ENCODE measurements at places on chromosomes 6 and 20.
A peak's percentile ranks its signal among the peaks of the same experiment; 100 is the strongest.

GRCh38 chr6:7159790-7160525 is 52.2 kb downstream of the RREB1 start:
- no peak for DNase-seq

DNA sequence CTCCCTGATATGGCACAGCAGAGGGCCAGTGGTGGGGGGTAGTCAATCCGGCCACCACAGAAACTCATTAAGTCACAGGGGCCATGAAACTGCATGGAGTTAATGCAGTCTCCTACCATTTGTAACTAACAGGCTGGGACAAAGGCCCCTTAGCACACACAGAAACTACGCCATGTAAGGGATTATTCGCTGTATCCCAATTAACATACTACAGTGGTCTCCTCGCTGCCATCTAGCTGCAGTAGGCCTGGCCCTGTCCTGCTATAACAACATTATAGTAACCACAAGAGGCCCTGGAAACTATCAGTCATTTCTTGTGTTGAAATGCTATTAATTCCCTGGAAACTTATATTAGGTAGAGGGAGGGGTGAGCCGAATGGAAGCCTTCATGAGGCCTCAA is 72.3 kb upstream of the CCN2 start:
- DNase-seq, result no peak

- peak; percentile 57 for DNase-seq
Observed at GRCh38 chr6:130937942-130938604, 110.9 kb downstream of the SMLR1 start.

DNA sequence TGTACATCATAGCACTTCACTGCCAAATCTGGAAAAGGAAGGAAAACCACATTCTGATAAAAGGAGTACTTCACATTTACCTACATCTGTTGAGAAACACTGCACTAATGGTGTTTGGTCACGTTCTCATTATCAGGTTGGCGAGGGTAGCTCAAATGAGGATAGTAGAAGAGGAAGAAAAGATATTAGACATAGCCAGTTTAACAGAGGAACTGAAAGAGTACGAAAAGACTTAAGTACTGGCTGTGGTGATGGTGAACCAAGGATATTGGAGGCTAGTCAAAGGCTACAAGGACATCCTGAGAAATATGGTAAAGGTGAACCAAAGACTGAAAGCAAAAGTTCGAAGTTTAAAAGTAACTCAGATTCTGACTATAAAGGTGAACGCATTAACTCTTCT is 32.0 kb upstream of the GJA10 start:
- no peak for DNase-seq

DNA sequence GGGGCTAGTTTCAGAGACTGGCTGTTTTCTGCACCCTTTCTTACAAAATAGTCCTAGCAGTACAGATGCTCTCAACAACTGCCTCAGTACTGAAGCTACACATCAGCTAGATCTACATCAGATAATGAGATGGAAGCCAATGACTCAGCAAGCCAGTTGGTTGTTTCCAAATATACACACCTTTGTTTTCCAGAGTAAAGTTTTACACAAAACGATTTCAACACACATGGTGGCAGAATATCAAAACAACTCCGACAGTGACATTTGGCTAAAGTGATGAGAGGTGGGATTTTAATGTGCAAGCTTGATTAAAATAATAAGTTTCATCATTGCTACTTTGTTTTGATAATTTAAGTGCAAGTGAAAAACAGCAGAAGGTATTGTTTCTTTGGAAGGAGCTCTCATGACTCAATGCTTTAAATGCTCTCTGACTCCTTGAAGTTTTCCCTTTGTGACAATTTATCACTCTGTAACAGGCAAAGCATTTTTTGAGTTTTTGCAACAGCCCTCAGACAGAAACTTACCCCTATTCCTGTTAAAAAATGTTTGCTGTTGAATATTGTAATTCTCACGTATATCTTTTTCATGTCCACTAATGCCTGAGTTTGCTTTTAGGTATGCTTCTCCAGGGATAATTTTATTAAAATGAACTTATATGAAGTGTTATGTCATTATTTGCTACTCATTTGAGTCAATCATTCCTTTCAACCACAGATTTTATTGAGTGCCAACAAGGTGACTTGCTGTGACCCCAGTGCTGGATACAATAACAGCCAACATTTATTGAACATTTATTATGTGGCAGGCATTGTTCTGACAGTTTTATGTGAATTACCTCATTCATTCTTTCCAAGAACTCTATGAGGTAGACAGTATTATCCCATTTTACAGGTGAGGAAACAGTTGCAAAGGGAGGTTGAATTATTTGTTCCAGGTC is 882.0 kb downstream of the TFAP2A start:
- DNase-seq, result peak; percentile 36

GRCh38 chr6:53139841-53140413 is 8.7 kb downstream of the GCM1 start:
- DNase-seq, result no peak

DNA sequence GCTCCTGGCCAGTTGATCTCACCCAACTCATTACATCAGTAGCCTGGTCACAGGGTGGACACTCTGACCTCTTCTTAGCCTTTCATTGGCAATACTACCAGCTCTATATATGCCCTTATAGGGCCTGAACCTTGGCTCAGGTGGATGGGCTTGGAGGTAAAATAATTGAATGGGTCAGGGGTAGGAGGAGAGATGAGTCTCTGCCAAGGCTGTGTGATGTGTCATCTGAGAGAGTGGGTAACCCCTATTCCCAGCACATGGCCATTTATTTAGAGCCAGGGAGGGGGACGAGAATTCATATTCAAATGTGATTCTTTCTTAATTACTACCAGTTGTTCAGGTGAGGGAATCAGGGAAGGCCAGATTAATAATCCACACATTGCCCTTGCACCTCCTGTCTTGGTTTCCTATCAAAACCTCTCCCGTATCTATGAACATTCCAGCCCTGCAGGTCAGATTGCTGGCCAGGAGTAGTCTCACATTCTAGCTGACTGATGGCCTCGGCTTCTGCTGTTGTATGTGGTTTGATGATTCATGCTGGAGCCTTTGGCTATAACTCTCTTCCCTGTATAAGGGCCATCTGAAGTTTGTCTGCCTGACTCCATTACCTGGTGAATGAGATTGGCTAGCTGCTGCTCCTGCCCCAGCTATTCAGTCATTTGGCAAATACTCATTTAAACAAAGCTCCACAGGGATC is 13.4 kb downstream of the C20orf173 start:
- DNase-seq, result peak; percentile 86

- DNase-seq, result no peak
Observed at GRCh38 chr20:50354721-50355589, 155.2 kb upstream of the PTPN1 start.

DNA sequence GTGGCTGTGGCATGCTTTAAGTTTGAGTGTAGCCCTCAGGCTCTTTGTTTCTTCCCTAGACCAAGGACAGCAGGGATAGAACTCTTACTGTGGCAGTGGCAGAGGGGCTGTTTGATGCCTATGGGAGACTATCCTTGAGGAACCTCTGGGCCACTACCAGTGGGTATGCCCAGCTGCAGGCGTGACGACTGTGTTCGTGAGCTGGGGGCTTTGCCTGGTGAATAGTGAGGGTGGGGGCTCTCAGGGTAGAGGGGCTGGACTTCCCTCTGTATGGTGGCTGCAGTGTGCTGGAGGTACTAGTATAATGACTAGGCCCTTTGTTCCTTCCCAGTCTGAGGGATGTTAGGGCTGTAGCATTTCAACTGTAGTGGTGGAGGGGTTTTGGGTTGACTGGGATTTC is 1242.0 kb downstream of the KHDRBS2 start:
- no peak for DNase-seq

GRCh38 chr6:47490676-47491075 is 13.1 kb downstream of the CD2AP start:
- no peak for DNase-seq

GRCh38 chr6:80548532-80548931 is 442.1 kb downstream of the BCKDHB start:
- DNase-seq, result peak; percentile 31

DNA sequence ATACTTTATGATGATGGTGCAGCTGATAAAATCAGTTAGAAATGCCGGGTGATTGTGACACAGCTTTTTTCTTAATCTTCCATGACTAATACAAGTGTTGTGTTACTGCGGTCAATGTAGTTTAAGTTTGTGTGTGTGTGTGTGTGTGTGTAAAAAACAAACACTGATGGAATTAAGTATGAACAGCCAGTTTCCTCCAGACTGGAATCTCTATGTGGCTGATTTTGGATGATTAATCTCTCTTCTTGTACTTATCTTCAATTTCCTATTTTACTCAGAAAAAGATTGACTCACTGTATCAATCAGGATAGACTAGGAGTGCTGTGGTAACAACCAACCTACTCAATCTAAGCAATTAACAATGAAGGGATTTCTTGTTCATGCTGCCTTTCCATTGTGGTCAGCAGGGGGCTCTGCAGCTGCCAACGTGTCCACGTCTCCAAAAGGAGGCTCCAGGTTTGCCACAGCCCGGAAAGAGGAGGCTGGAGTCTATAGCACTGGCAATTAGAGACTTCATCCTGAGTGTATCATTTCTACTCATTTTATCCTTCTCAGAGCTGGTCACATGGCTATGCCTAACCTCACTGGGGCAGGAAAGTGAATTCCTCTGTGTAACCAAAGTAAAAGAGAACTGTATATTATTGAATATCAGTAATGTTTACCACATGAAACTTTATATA is 107.7 kb downstream of the CD109 start:
- peak; percentile 85 for DNase-seq

GRCh38 chr6:157094038-157094437 is 229.3 kb downstream of the TMEM242 start:
- no peak for DNase-seq

- DNase-seq, result peak; percentile 89
Observed at GRCh38 chr6:137808191-137808590, 58.9 kb upstream of the TNFAIP3 start.

DNA sequence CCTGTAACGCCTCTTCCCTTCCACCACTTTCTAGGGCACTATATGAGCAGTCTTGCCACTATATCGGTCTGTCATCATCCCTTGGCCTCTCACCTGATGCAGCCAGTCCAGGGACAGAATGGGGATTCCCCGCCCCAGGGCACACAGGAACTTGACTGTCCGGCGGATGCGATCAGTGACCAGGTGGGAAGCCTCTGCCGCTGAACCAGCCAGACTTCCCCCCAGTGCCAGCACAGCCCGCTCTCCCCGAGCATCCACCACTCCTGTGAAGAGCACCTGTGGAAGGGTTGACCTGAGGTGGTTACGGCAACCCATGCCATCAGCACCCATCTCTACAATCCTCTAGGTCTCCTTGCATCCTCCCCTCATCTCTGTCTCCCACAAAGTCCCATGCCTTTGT is 12.2 kb upstream of the NRM start:
- DNase-seq, result no peak

DNA sequence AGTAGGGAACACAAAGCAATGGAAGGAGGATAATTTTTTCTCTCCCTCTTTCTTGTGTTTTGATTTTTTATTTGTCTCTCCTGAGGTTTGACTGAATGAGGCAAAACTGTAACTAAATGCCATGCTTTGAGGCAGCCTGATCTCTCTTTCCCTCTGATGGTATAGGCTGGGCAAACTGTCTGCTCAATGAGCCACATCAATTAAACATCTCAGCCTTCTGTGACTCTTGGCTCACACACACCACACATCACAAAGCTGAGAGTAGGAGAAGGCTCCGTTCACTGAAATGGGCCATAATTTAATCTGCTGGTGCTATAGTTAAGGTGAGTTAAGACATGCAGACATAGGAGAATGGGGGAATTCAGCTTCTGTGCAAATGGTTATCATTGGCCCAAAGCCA is 28.1 kb upstream of the SCGN start:
- DNase-seq, result no peak

GRCh38 chr6:120875900-120876299 is 458.4 kb downstream of the TBC1D32 start:
- no peak for DNase-seq

DNA sequence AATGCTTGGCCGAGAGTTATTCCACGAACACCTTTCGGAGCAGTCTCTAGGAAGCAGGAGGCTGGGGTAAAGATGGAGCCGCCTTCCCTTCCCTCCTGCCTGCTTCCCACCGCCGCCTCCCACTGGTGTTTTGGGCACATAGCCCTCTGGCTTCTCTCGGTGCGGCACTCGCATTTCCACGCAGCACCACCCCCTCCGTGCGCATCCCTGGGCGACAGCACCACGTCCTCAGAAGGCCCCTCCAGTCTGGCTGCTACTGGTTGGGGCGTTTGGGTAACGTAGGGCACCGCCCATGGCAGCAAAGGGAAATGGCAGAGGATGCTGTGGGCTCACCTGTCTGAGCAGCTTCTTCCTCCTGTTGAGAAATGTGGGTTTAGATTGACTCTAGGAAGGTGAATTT is 2.4 kb downstream of the COL20A1 start:
- no peak for DNase-seq

DNA sequence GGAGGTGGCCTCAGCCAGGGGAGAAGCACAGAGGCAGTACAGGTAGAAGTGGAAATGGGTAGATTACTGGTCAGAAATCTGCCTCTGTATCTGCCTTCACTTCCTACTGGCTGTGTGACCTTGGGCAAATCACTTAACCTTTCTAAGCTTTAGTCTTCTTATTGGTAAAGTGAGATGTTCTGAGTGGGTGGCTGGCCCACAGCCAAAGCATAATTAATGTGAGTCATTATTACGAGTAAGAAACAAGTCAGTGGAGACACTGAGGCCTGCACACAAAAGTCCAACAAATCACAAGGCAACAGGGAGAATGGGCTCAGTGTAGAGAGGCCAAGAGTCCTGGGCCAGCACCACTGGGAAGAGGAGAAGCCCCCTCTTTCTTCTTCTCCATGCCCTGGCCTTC is 39.1 kb downstream of the NRN1 start:
- DNase-seq, result peak; percentile 29

DNA sequence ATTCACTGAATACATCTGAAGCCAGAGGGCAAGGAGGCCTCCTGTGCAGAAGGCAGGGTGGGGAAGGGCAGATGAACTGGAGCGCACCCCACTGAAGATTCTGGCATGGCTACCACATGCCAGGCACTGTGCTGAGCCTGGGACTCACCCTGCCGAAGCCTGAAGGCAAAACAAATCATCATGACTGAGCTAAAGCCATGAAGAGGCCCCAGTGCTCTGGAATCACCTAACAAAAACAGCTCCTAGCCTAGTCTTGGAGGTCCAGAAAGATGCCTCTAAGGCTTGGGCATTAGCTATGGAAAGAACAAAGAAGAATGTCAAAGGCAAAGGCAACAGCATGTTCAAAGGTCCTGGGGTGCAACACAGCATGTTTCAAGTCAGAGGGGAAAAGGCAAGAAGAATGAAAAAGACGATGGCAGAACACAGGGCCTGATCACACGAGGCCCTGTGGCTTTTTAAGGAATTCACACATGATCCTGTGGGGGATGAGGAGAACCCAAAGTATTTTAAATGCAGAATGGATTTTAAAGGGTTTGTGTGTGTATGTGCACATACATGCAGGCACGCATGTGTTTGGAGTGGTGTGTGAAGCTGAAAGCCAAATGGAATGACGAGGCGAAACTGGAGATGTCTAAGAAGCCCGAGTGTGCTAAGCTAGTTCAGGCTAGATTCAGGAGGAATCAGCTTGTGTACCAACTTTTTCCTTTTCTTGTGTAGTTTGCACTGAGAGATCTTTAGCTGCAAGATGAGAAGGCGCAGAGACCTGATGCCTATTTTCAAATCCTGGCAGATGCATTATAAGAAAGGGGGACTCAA is 261.4 kb downstream of the ZNF217 start:
- no peak for DNase-seq

Data from EL (cell line).